ENCODE measurements at places on chromosomes 12 and 14.

DNA sequence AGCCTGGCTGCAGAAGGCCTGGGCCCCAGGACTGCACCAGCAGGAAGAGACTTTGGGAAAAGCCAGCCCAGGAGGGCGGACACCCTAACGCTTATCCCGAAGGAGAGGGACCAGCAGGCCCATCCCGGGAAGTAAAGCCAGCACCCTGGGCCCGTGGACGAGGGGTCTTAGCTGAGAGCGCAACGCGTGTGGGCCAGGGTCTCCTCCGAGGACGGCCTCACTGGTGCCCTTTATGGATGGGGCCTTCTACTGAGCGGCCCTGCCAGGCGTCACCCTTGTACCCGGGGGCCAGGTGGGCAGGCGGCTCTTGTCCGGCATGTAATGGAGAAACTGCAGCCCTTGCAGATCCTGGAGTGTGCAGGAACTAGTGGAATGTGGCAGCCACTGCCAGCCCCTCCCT is 14.1 kb downstream of the TEDC1 start:
- DNase-seq = no peak

DNA sequence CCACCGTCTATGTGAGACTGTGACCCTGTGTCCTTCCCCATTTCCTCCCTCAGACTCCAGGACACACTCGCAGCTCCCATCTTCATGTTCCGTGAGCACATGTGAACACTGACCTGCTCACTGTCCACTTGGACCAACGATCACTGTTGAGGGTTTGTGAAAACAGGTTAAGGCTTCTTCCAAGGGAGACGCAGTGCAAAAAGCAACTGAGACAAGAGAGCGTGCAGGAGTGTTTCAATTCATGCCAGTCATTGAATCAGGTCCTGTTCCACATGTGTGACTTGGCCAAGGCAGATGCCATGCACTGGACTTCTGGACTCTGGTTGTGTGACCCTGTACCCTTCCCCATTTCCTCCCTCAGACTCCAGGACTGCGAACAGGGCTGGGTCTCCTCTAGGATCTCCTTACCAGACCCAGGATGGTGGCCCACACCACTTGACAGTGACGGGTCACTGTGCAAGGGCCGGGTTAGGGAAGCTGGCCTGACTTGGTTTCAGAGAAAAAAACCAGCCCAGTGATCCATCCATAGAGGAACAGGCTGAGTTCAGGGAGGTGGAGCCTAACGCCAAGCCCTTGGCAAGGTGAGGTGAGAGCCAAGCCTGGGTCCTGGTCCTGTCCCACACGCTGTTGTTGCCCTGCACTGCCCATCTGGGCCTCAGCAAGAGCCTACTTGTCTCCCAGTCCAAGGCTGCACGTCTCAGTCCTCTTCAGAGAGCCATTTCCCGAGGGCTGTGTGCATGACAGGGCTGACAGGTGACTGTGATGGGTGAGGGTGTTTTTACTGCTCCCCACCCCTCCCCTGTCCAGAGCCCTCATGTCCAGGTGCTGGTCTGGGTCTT is 5.7 kb upstream of the KRT5 start:
- no peak for DNase-seq

DNA sequence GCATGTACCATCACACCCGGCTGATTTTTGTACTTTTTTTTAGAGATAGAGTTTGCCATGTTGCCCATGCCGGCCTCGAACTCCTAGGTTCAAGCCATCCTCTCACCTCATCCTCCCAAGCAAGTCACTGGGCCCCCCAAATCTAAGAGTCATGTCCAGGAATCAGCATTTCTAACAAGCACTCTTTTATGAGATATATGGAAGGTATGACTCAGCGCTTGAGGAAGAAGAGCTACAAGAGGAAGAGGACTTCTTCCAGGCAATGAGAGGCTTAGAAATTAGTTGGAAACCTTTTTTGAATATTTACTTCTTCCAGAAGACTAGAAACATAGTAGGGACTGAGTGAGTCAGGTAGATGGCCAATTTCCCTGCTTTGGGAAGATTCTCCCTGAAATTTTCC is 114.5 kb downstream of the HMGA2 start:
- no peak for DNase-seq

DNA sequence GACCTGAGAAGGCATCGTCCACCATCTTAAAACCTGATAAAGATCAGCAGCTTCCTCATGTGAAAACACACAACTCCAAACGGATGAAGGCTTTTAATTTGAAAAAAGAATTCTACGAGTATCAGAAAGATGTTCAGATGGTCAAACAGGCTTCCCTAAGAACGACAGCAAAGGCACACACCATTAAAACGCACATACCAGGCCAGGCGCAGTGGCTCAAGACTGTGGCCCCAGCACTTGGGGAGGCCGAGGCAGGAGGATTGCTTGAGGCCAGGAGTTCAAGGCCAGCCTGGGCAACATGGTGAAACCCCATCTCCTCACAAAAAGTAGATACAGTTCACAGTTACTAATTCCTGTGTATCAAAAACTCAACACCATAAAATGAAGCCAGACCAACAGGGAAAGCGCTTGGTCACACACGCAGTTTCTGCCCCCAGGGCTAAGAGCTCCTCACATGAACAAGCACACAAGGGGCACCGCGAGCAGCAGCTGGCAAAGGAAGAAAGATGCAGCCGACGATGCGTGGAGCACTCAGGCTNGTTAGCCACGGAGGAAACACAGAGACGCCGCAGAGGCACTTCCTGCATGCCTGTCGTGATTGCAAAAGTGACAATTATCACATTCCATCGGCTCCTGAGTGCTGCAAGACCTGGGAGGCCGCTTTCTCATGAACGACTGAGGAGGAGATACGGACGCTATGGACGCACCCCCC is 78.0 kb downstream of the NOC4L start:
- no peak for DNase-seq

DNA sequence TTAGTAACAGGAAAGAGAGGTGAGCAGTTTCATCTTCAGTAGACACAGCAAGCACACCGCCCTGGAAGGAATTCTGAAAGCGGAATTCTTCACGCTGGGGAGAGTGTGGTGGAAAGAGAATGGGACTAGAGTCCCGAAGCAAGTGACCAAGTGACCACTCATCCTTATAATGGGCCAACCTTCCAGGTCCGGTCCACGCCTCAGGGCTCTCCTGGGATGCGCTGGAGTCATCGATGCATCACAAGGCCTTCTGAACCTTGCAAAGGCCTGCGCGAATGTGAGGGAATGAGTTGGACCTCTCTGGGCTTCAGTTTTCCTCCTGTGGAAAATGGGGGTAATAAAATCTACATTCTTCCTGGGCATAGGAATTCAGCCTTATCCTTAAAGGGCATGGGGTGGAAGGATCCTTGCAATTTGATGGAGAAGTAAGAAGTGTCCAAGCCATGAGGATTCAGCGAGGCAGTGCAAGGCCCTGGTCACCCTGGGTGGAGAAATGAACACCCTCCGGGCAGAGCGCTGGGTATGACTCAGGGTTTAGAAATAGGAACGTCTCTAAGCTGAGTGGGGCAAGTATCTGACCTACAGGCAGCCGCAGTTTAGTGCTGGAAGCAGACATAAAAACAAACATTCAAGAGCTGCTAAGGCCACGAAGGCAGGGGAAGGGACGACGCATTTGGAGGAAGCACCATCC is 97.7 kb downstream of the SETD3 start:
- DNase-seq = no peak

- DNase-seq = no peak
Observed at GRCh38 chr12:48602192-48602989, 32.5 kb upstream of the LALBA start.

- DNase-seq = no peak
Observed at GRCh38 chr12:16369156-16369555, 21.7 kb downstream of the MGST1 start.

GRCh38 chr14:72722201-72722785 is 171.6 kb downstream of the DPF3 start:
- no peak for DNase-seq

DNA sequence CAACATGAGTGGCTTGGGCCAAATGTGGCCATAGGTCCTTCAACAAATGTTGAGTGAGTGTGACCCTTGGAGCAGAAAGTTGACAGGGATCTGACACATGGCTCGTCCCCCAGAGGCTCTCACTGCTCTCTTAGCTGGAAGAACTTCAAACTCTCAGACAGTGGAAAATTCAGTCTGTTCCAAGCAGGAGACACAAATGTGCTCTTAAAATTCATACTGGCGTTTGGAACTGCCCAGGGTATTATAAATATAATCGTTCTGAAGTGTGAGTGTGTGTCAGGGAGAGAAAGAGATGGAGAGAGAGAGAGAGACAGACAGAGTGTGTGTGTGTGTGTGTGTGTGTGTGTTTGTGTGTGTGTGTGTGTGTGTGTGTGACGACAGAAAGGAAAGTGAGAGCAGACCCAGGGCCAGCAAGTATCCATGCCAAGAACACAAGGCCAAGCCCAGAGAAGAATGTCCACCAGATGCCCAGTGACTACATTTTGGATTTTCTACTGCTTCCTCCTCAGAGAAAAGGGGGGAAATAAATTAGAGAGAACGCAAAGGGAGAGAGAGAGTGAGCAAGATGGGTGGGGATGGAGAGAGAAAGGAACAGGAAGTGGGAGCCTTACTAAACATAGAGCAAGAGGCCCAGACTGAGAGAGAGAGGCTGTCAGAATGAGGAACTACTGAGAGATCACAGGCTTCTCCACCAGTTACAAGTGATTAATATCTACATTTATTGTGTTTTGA is 193.6 kb upstream of the NUDT4 start:
- DNase-seq = no peak

DNA sequence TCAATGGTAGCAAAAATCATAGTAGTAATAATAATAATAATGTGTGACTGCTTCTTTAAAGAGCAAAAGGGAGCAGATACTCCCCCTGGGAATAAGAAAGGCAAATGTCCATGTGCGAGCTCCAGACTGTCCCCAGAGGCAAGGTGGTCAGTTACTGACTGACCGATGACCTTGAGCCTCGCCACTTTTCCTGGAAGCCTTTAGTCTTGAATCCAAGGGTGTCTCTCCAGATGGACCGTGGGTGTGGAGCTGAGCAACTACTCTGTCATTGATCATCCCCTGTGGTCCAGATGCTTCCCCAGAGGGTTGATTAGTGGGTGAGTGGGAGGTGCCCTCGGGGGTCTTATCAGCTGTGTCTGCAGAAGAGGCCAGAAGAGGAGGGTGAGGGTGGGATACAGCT is 418.5 kb upstream of the TBX3 start:
- DNase-seq = no peak

DNA sequence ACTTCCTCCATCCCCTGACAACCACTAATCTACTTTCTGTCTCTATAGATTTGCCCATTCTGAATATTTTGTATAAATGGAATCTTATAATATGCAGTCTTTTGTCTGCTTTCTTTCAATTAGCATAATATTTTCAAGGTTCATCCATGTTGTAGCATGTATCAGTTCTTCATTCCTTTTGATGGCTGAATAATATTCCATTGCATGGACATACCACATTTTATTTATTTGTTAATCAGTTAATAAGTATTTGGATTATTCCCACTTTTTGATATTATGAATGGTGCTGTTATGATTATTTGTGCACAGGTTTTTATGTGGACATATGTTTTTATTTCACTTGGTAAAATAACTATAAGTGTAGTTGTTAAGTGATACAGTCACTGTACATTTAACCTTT is 155.1 kb upstream of the WSCD2 start:
- DNase-seq = no peak

GRCh38 chr14:95480109-95480886 is 36.2 kb downstream of the SYNE3 start:
- DNase-seq = no peak

DNA sequence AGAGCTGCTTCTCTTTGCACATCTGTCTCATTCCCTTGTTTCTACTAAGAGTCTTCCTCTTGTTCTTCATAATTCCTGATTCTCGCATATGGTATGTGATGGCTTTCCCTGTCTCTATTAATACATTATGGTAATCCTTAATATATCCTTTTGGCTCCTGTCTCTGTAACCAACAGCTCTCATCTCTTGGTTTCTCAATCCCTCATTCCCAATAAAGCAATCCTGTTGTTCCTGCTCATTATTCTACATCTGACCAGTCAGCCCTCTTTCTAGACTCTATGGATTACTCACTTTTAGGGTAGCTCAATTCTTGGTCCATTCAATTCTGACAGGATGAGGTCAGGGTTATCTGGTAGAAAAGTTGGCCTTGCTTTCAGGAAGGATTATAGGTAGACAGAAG is 349.9 kb downstream of the LRIG3 start:
- no peak for DNase-seq

DNA sequence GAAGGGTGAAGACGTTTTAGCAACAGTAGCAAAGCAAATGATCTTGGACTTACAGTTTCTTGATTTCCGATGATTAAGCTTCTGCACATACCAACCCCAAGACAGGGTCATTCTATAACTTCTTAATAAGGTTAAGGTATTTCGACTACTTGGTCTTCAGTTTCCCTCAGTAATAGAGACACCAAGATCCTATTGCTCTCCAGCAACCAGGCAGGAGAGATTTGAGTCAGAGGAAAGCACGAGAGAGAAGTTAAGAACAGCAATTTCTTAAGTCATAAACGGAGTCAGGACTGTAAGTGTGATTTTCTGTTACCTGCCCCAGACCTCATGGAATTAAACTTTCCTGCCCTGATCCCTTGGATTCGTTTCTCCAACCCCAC is 215.6 kb downstream of the TTC8 start:
- no peak for DNase-seq

DNA sequence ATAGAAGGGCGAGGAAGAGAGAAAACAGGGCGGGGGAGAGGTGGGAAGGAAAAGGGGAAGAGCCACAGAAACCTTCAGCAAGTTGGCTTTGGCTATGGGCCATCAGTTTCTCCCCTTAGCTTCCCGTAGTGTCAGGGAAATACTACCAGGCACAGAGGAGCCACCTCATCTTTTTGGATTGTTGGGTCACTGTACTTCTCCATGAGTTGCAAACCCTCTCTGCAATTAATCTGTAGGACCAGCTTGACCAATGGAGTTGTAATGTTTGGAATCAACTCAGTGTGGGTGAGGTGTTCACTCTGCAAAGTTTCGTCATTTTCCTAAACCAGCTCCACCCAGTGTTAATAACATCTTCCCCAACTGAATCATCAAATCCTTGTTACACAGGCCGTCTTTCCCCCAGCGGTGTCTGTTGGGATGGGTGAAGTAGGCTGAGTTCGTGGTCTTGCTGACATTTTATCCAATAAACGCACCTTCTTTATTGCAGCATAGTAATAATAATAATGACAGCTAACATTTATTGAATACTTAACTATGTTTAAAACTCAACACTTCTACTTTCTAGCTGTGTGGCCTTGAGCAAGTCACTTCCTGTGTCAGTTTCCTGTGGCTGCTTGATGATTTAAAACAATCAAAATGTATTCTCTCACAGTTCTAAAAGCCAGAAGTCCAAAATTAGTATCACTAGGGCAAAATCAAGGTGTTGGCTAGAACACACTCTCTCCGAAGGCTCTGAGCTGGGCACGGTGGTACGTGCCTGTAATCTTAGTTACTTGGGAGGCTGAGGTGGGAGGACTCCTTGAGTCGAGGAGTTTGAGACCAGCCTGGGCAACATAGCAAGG is 8.1 kb upstream of the GLTP start:
- DNase-seq = no peak

- no peak for DNase-seq
Observed at GRCh38 chr12:44616402-44616801, 259.7 kb downstream of the NELL2 start.
